HCEC 1CT (cell line): ENCODE measurements at places on chromosomes 6 and 20.

DNA sequence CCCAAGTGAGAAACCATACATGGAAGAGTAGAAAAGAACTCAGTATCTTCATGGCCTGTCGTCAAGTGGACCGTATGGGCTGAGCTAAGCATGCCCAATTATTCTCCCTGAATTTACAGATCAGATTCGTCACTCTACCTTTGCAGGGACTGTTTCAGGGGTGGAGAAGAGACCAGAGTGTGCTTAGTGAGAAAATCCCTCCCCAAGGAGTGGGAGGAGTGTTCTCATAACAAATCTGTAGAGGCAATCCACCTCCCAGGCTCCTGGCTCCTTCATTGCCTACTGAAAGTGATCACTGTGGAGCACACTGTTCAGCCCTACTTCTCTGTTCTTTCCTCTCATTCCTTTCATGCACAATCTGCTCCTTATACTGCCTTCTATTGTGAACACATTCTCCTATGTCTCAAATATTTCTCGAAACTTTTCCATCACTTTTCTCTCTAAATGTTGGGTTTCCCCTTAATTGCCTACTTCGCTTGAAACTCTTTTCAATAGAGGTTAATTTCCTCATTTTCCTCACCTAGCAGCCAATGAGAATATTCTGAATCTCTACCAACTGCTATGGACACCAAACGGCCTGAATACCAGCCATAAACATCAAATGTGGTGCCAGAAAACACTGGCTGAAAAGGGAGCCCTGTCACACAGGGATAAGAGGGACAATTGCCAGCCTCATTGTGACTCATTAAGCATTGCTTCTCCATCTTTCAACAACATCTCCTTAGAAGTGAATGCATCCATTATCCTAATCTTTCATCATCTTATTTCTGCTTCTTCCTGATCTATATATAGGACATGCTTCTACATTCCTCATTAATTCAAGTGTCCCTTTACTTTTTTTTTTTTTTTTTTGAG, 398.3 kb downstream of the UTRN start:
- DNase-seq: no peak

DNA sequence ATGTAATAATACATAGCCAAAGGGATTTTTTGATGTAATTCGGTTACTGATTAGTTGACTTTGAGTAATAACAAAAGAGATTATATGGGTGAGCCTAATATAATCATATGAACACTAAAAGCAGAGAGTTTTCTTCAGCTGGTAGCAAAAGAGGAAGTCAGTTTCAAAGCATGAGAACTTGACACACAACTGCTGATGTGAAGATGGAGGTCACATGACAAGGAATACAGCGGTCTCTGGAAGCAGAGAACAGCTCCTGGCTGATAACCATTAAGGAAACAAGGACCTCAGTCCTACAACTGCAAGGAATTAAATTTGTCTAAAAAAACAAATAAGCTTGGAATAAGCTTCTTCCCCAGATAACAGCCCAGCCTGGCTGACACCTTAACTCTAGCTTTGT, 154.5 kb upstream of the PRND start:
- no peak for DNase-seq

GRCh38 chr6:114202389-114202788, 140.4 kb downstream of the HS3ST5 start:
- no peak for DNase-seq

- DNase-seq: peak; percentile 62
These were observed 74.7 kb upstream of the NOX3 start for GRCh38 chr6:155530219-155530834.

- DNase-seq: peak; percentile 71
These were observed 7.1 kb upstream of the PSMG4 start for GRCh38 chr6:3251462-3252314.

GRCh38 chr6:107144014-107144413, 28.7 kb upstream of the BEND3 start:
- DNase-seq: no peak

GRCh38 chr20:62366370-62367135, 559 bp downstream of the LAMA5 start:
- no peak for DNase-seq

- DNase-seq: no peak
These were observed 4.9 kb downstream of the TOMM34 start for GRCh38 chr20:44955270-44955669.

- peak; percentile 71 for DNase-seq
These were observed 1.6 kb upstream of the THBD start for GRCh38 chr20:23050847-23051627.

- peak; percentile 19 for DNase-seq
These were observed 404.4 kb upstream of the GJE1 start for GRCh38 chr6:141728330-141728729.

DNA sequence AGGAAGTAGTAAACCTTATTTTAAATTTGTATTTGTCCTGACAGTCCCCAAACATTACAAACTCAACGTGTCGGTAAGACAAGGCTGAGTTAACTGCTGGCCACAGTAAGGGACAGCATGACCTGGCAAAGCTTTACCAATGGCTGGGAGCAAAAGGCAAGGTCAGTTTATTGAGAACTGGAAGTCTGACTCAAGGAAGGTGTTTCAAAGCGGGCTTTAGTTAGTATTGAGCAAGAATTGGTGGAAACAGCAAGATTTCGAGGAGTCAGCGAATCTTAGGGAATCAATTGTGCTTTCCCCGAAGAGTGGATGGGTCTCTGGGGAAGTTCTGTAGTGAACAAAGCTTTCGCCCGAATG, 885 bp upstream of the GZF1 start:
- DNase-seq: peak; percentile 30
